ENCODE measurements at places on chromosomes 7 and 10.

DNA sequence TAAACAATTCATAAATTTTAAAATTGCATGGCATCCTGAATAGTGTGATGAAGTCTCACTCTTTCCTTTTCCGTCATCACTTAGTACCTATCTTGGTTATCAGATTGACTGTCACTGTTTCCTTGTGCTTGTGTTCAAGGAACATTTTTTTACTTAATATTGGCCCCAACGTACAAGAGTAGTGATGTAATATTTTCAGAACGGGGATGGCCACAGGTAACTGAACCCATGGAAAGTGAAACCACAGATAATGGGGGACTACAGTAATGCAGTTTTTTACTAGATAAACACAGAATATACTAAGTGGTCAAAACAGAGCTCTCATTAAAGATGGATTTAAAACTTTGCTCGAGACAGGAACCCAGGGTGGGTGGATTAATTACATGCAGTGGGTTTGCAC lies 85.4 kb downstream of the MACC1 start:
- DNase-seq = no peak

DNA sequence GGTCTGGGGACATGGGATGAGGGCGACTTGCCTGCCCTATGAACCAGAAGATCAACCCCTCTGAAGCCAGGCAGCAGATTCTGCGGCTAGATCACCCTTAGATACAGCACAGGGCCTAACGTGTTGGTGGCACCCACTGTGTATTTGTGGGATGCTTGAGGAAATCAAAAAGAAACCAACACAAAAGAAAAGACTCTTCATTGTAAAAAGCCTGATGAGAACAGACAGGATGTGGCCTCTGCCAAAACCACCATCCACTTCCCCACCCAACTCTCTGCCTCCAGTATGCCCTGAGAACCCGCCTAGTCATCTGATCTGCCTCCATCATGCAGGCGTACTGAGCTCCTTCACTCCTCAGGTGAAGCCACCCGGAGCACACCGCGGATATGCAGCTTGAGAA lies 97.2 kb upstream of the INSYN2A start:
- peak; percentile 36 for DNase-seq

DNA sequence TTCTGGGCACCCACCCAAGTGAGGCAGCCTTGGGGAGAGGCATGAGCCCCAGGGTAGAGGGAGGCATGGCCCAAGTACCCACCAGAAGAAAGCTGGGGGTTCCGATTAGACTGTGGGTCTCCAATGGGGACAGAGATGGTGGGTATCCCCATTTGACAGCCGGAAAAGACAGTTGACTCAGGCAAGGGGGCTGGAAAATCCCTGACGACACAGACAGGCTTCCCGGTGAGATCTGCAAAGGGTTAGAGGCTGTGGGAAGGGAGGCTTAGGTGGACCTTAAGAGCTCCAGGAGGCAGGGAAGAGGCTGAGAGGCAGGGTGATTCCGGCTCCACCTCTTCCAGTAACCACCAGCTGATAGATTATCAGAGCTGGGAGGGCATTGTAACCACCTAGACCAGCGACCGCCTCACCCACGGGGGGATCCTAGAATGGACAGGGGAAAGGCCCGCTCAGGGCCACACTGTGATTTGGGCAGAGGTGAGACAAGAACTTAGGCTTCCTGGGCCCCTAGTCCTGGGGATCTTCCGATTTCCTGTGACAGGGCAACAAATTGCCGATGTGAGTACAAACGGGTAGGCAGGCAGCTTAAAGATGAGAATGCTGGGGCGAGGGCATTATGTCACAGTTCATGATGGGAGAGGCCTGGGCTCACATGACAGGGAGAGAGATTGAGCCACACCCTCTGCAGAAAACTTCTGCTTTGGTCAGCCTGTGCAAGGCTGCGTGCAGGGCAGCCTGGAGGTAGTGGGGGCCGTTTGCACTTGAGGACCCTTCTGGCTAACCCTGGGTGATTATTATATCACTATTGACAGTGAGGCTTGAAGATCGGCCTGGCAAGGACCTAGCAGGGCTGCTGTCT lies 5.4 kb downstream of the TBATA start:
- no peak for DNase-seq

DNA sequence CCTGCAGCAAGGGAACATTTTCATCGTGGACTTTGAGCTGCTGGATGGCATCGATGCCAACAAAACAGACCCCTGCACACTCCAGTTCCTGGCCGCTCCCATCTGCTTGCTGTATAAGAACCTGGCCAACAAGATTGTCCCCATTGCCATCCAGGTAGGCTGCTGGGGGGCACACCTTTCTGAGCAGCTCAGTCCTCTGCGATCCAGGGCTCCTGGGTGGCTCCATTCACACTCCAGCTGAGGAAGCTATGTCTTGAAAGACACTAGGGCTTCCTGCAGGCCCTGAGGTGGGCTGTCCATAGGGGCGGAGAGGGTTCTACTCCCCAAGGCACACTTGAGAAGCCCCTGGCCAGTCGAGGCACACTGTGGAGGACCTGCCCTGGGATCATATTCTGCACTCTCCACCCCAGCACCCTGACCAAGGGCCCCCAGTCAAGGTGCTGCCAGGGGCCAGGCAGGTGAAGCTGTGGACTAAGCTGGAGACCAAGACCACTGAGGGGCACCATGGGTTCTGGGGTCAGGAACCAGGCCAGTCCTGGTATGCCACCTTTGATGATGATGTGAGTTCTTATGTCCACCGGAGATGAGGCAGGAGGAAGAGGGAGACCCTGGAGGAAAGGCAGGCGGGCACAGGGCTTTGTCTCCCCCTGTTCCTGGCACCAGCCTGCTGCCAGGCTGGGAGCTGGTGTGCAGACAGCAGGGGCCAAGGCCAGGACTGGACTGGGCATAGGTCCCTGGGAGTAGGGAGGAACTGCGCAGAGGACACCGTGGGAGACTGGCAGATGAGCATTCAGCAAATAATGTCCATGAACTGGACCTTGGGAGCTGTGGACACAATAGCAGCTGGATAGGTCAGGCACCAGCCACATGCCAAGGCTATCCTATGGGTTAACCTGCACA lies 54.8 kb downstream of the ALOX5 start:
- no peak for DNase-seq

All from CD4-positive, alpha-beta T cell treated with Interleukin-1 beta for 1 hour (primary cell).